NAMALWA (cell line): ENCODE measurements at places on chromosomes 12 and 14.

DNA sequence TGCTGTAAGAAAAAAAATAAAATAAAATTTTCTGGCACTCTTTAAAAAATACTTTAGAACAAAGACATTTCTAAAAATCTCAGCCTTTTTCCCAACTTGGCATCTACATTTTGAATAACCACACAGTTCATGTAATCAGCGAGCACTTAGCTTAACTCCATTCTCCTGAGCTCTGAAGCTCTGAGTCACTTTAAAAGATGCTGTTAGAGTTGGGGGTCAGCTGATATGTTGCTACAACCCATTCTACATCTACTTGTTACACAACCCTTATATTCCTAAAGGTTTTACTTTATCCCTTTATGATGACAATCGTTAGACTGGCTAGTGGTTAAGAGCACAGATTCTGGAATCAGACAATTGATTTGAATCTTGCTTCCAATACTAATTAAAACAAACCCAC lies 48.3 kb downstream of the SLC41A2 start:
- DNase-seq = no peak

DNA sequence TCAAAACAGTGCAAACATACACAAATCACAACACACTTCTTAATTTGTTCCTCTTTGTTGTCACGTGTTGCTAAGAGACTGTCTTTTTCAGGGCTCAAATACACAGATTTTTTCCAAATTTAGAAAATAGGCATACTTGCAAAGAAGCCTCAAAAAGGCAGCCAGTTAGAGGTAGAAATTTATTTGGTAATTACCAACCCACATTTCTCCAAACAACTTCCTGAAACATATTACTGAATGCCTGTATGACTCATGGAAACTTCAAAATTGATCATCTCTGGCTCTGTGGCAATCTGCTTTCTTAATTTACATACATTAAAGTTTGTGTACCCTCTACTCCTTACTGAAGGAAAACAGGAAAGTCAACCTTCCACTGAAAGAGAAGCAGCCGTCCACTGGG lies 36.4 kb downstream of the PPM1H start:
- no peak for DNase-seq

DNA sequence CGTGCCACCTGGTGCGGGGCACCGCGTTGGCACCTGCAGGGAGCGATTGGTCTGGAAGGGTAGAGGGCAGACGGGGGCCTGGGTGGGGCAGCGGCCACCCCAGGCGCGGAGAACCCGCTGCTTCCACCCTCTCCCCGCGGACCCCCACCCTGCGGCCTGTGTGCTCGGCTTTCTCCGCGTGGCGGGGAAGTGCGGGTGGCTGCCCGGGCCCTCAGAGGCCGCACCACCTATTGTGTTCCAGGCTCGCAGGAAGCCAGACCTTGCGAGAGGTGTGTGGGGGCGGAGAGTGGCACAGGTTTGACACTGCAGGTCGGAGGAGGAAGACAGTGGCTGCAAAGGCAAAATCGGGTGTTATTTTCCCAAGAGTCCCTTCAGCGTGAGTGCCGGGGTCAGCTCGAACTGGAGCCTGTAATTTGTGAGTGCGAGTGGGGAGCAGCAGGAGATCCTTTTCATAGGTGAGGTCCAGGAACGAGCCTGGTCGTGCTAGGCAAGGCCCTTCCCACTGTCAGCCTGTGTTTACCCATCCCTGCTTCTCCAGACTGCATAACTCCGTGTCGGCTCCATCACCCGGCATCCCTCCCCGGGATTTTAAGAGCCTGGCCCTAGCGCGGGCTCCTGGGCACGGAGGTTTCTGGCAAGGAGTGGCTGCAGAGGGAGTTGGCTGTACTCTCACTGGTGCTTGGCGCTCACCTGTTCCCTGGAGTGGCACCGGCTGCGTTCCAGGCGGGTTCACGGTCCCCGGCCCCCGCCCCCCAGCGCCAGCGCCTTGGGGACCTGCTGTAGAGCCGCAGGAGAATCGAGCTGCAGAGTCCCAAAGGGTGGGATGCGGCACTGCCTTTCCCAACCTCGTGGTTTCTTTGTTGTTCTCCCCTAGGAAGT lies 935 bp downstream of the TBC1D30 start:
- DNase-seq = no peak

- DNase-seq = no peak
Measured at GRCh38 chr12:103635419-103635818, 48.3 kb downstream of the STAB2 start.

DNA sequence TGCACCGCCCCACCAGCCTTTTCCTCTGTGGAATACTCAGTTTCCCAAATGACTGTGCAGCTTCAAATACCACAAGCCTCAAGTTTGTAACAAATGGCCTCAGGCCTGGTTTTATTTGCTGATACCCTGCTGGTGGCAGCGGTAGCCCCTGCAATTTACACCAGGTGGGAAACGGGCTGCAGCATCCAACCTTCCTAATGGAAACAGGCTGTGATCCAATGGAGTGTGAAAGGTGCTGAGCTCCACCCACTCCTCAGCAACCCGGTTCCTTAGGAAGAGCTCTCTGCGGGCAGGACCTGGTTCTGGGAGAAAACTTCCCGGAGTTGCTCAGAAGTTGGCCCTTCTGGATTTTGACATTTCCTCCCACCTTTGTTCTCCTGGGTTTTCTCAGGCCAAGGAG lies 41.7 kb upstream of the LTA4H start:
- no peak for DNase-seq
